K562 (cell line): ENCODE measurements at places on chromosomes 3 and 15.

GRCh38 chr3:122986693-122987179, 40.8 kb downstream of the SEMA5B start:
- no peak for DNase-seq

DNA sequence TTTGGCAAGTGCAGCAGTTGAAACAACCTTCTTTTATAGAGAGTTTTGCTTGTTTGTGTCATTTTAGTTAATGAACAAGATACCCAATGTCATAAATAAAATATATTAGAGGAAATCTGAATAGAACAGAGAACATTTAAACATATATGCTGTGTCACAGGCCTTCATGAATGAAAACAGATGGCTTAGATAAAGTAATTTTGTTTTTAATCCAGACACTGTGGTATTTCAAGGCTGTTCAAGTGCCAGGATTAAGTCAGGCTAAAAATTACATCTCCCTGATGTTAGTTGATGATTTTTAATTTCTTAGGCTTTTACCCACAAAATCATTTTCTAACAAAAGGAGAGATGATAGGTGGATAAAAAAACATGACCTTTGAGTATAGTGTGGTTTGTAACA, 4.9 kb upstream of the ACKR4 start:
- no peak for DNase-seq

DNA sequence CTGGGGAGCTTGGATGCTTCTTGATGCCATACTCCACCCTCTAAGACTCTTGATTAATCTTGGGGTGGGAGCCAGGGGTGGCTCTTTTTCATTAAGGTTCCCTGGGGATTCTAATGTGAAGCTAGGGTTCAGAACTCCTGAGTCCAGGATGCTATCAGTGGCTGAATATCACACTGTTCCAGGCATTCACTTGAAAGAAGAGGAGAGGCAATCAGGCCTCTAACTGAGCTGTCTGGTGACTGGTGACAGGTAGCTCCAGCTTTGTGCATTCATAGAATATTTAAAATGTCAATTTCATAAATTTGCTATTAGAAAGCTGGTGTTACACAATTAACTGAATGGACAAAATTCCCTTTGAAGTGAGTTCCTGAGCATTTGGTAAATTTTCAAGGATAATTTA, 139.0 kb downstream of the CHDH start:
- DNase-seq: no peak

GRCh38 chr15:89487791-89488190, 8.6 kb downstream of the RHCG start:
- no peak for DNase-seq

DNA sequence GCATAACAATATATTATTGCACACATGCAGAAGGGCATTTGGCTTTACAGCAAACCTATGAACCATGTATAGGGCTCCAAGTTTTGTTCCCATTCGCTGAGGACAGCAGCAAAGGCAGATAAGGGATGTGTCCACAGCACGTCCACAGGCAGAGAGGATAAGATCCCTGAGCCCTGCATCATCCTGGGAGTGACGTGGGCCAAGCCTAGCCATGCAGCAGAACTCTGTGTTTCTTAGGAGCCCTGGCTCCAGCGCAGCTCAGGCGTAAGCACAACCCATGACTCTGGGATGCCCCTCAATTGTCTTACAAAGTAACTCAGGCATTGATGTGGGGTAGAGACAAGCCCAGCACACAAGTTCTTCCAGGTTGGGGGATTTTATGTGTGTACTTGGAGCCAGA, 194.3 kb upstream of the CTDSPL start:
- DNase-seq: no peak

DNA sequence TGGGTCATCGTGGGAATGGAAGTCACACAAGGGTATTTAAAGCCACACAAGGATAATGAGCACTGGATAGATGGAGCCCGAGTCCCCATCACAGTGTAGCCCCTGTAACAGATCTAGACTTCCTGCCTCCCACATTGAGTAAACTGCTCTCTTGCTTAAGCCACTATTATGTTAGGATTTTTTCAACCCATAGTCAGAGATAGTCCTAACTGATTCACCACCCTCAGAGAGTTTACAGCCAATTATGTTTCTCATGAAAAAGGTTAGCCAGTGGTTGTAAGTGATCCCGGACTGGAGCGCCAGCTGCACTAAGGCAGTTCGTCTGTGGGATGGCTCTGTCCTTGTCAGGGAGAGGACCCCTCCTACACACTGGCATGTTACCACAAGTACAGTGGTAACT, 77.0 kb downstream of the KLF13 start:
- DNase-seq: no peak

DNA sequence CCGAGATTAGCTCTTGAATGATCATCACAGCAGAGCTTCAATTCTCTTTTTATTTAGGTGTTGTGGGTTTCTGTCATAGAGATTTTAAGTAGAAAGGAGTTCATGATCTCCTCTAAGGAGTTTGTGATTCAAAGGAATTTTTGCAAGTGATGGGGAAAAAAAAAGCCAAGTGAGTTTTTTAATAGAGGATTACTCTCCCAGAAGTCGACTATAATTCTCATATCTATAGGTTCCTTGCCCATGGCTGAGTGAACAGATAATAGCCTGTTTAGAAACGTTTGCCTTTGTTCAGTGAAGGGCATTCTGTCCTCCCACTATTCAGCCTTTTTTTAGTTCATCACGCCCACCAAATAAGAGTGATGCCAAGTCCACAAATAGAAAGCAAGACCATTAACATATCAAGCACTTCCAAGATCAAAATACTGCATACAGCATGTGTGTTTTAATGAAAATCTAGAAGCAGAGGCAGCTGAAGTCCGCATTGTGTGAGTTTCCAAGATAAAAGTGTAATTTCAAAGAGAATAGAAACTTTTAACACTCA, 398.4 kb upstream of the CNTN3 start:
- DNase-seq: no peak

DNA sequence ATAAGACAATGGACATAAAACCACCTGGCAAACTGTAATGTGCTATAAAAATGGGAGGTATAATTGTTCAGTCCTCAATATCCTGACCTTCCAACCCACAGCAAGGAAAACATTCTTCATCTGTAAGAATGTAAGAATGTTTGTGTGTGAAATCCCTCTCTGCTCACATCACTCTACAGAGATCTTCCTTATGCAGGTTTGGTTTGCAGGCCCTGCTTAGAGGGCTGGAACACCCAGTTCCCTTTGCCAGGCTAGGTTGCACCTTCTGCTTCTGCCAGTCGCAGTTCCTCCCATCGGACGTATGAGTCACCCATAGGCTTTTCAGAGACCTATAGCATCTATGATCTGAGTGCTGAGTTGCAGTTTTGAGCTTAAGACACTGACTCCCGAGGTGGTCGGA, 24.1 kb upstream of the MINAR1 start:
- DNase-seq: no peak

DNA sequence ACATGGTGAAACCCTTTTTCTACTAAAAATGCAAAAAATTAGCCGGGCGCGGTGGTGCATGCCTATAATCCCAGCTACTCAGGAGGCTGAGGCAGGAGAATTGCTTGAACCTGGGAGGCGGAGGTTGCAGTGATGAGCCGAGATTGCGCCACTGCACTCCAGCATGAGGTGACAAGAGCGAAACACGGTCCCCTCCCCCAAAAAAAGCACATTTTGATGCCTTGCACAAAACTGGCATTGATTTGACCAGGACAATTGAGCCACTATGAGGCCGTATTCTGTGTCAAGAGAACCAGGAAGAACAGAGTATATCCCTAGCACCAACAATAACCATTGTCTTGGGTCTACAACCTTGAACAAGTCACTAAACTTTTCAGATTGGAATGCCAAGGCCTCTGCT, 50.6 kb downstream of the SH3BP5 start:
- no peak for DNase-seq

GRCh38 chr3:8482960-8483665, 18.5 kb upstream of the LMCD1 start:
- DNase-seq: no peak

DNA sequence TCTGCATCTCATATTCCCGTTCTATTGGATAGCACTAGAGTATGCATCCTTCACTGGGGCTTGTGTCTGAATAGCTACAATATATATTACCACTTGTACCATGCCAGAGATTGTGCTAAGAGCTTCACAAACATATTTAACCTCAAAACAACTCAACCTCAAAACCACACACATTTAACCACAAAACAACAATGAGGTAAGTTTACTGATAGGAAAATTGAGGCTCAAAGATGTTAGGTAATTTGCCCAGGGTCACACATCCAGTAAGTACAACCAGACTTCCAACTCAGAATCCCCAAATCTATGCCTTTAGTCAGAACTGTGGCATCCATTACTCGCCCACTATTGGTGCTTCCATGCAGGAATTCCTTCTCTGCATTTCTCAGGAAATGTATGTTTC, 220.0 kb downstream of the FAM43A start:
- no peak for DNase-seq

- DNase-seq: no peak
Measured at GRCh38 chr15:68375716-68376220, 56.2 kb downstream of the ITGA11 start.

- peak; percentile 85 for DNase-seq
Measured at GRCh38 chr15:41811432-41812195, 16.3 kb upstream of the JMJD7 start.
